Activated naive CD4-positive, alpha-beta T cell treated with anti-CD3 and anti-CD28 coated beads, Interleukin-2, amount 10 ng/mL, durations not matched to agents 7 days and 5 days (primary cell): ENCODE measurements at places on chromosomes 12 and 14.

- DNase-seq, result no peak
Measured at GRCh38 chr14:22648506-22648905, 4.4 kb upstream of the OR6J1 start.

DNA sequence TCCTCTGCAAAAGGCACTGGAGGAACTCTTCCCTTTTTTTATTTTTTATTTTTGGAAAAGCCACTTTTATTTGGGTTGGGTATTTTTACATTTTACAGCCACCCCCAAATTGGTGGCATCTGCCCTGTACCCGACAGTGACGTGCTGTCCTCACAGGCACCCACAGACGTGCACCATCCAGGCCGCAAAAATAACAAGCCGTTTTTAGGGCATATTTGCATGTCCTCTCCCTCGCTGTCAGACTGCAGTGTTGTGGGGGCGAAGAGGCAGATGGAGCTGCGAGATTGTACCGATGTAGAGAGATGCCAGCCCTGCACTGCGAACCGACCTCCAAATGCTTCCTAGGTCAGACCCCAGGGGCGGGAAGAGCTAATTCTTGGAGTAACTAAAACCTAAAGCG is 12.2 kb downstream of the JDP2 start:
- no peak for DNase-seq

- DNase-seq, result no peak
Measured at GRCh38 chr12:2963760-2964292, 4.6 kb downstream of the TEAD4 start.

GRCh38 chr12:31369712-31370521 is 44.0 kb upstream of the SINHCAF start:
- no peak for DNase-seq

GRCh38 chr12:132728502-132728901 is 17.9 kb downstream of the PGAM5 start:
- no peak for DNase-seq

- DNase-seq, result no peak
Measured at GRCh38 chr12:113467502-113468364, 3.9 kb downstream of the LHX5 start.

- peak; percentile 75 for DNase-seq
Measured at GRCh38 chr14:93115821-93116675, at the start of gene ITPK1. TSS of gene ITPK1 (minus strand) at chr14:93115925. CDS start at chr14:93115163, 762 bp downstream.

DNA sequence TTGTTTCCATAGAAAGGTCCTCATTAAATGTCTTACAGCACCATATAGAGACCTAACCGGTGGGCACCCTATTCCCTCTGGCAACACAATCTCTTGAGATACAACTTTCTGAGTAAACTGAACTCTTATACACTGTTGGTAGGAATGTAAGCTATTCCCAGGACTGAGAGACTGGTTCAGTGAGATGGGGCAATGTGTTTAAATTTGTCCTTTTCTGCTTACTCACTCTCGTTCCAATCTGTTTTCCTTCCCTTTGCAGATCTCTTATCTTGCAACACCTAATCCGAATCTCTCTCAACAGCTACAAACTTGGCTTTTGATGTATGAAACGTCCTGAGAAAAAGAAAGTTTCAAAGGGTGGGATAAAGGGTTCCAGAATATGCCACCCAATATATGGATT is 26.1 kb upstream of the ETV6 start:
- DNase-seq, result no peak

DNA sequence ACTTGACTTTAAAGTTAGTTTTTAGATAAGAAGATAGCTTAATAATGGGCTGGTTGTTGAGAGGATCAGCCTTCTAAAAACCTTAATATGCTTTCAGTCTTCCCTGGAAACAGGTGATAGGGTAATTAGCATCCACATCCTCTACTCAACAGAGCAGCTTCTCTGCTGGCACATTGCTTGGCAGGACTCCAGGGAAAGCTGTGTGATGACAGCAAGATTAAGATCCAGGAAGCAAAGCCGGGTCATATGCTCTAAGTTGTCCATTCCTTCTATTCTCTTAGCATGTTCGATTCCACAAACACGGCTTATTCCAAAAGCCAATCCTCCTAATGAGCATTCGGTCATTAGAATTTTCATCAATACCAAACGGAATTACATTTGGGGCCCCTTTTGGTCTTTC is 87.0 kb downstream of the HMGA2 start:
- no peak for DNase-seq

GRCh38 chr14:57189070-57189469 is 79.6 kb downstream of the EXOC5 start:
- DNase-seq, result no peak

DNA sequence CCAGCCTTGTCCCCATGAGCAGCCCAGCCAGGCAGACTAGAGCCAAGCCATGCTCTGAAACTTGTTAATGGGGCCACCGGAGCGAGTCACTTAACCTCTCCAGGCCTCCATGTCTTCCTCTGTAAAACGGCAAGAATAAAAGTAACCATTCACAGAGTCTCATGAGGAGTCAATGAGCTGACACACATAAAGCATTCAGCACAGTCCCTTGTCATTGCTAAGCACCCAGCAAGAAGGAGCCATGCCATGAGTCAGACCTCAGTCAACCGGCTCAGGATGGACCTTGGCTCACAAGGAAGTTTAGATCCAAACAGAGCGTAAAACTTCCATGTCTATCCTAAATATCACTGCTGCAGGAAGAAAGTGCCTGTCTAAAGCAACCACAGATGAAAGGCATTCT is 10.6 kb downstream of the FICD start:
- no peak for DNase-seq

DNA sequence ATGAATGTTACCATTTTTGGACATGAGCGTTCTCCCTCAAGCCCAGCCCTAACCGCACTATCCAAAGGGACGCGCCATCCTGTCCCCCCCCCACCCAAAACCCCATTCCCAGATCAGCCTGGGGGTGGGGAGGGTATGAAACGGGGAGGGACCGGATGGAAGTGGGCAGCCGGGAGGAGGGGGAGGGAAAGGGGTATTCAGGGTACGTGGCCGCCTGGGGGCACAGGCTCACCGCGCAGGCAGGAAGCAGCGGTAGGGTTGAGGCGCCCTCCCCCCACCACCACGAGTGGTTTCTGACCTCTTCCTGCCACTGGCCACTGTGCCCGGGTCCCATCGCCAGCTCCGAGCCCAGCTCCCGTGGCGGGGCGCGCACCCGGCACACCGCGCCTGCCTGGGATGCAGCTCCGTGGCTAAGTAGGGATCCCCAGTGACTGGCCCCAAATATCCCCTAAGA is 1.4 kb downstream of the ACTN1 start:
- DNase-seq, result peak; percentile 74

GRCh38 chr12:113862590-113863454 is 103.3 kb downstream of the RBM19 start:
- no peak for DNase-seq

GRCh38 chr12:93677195-93678064 is at the start of gene CRADD:
TSS of gene CRADD (plus strand) at chr12:93677375.
- peak; percentile 92 for DNase-seq

DNA sequence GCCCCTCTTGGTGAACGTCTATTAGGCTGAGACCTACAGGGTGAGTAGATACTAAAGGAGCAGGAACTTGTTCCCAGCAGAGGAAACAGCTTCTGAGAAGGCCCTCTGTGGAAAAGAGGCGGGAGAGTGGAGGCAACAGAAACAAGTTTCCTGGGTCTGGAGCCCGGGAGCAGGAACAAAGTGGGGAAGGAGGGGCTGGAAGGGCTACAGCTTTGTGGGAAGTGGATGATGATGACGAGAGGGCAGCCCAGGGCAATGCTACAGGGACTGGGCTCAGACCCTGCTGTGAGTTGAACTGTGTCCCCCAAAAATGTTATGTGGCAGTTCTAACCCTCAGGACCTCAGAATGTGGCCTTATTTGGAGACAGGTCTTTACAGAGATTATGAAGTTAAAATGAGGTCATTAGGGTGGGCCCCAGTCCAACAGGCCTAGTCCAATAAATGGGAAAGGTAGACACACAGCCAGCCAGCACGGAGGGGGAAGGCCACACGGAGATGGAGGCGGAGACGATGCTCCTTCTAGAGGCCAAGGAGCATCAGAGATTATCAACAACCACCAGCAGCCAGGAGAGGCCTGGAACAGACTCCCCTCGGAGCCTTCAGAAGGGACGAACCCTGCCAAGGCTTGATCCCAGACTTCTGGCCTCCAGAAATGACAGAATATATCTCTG is 14.3 kb downstream of the CAMKK2 start:
- no peak for DNase-seq

DNA sequence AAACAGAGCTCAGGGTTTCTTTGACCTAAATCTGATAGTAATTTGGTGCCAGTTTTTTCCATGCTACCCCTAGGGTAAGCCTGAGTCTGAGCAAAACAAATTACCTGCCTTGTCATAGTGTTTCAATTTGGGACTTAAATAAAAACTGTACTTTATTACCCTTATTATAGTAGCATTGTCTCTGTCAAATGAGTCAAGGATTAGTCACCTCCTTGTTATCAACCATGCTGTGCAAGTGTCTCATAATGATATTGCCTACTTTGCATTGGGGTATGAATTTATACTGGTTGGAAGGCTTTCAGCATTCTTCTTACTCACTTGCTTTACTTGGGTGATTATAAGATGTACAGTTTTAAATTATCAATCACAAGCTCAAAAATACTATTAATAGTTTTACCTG is 380.0 kb downstream of the LRFN5 start:
- no peak for DNase-seq

GRCh38 chr12:57213058-57213715 is 3.4 kb upstream of the NXPH4 start:
- peak; percentile 90 for DNase-seq

GRCh38 chr12:96399919-96400630 is at the start of gene CDK17:
TSS of gene CDK17 (minus strand) at chr12:96400439. CDS start at chr12:96334836, 65,603 bp downstream.
- peak; percentile 90 for DNase-seq

DNA sequence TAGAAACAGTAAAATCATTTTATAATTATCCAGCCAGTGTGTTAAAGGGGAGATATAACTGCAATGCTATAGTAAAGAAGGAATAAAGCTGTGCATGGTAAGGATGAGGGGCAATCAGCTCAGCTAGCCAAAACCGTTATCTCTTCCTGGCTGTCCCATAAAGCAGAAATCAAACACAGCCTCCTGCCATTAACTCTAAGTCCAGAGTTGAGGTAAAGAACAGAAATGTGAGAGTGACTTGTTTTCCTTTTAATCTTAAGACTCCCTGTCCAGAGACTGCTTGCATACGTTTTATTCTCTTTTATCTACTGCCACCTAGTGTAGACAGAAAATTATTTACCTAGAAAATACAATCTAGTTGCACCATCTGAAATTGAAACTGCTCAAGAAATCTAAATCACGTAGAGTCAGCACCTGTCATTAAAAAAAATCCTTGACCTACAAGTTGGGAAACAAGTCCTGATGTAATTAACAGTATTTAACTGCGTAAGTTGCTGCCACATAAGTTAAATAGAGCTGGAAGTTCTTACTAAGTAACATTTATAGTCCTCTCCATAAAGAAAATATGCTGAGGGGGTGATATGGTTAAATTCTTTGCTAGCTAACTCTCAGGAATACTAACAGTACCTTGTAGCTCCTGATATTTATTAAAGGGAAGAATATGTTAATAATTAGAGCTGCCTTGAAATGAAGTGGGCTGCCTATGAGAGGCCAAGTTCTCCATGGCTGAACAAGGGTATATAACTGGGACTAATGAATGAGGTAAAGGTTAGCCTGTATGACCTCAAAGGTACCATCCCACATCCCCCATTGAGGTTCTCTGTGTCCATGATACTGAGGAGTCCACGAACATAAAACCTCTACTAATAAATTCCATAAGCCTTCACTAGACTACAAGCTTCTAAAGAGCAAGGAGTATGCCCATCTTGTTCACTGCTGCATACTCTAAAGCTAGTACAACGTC is 62.7 kb downstream of the GALNT4 start:
- no peak for DNase-seq

- no peak for DNase-seq
Measured at GRCh38 chr14:84401631-84402030, 1128.3 kb upstream of the FLRT2 start.

- DNase-seq, result peak; percentile 62
Measured at GRCh38 chr12:57127101-57127725, 1.1 kb upstream of the LRP1 start.

- DNase-seq, result no peak
Measured at GRCh38 chr14:73443758-73444157, 14.6 kb downstream of the NUMB start.

GRCh38 chr12:26113181-26113654 is 11.6 kb downstream of the BHLHE41 start:
- no peak for DNase-seq
